ENCODE measurements at places on chromosomes 3 and 15.

DNA sequence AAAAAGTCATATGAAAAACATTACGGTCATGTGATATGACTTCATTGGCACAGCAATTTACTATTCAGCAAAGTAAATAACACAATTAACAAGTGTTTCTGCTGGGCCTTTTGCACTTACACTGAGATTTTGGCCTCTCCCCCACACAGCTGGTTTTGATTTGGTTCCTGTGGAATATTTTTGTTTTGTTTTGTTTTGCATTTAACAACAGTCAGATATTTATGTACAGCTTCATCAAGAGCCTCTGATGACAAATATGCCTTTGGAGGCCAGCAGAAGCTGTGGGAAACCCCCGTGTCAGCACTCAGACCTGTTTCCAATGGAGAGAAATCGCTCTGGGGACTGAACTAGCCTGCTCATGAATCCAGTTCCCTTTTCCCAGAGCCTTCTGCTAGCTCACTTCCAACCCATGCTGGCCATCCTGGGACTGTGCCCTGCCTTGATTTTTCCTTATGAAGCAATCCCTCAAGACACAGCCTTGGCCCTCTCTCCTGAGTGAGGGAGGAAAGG, 161.9 kb downstream of the ATG7 start:
- DNase-seq, result peak; percentile 66

DNA sequence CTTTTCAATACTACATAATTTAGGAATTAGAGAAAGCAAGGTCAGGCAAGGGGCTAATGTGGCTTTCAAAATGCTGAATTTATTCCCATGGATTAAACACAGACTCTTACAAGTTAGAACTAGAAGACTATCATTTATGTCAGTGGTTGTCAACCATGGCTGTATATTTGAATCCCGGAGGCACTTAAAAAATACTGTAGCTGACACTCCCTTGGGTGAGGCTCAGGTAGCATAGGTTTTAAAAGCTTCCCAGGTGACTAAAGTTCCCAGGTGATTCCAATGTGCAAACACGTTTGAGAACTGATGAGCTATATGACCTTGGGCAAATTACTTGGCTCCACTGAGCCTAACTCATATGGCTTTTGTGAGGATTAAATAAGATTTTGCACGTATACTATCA, 29.6 kb downstream of the AAGAB start:
- DNase-seq, result no peak

DNA sequence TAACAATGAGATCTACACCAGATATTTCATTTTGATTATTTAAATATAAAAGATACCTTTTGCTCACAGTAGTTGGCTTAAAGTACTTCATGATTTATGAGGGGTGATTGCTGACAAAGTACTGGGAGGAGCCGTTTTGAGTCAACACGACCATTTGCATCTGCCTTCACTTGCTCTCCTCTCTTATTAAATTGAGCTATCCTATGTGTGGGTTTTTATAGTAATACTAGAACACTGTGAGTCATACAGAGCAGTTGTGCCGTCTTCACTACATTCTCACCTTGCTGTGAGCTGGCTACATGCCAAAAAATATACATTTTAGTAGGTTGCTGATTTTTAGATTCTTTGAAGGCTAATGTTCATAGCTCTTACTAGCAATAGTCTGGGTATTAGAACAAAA, 161.2 kb downstream of the ALCAM start:
- no peak for DNase-seq

DNA sequence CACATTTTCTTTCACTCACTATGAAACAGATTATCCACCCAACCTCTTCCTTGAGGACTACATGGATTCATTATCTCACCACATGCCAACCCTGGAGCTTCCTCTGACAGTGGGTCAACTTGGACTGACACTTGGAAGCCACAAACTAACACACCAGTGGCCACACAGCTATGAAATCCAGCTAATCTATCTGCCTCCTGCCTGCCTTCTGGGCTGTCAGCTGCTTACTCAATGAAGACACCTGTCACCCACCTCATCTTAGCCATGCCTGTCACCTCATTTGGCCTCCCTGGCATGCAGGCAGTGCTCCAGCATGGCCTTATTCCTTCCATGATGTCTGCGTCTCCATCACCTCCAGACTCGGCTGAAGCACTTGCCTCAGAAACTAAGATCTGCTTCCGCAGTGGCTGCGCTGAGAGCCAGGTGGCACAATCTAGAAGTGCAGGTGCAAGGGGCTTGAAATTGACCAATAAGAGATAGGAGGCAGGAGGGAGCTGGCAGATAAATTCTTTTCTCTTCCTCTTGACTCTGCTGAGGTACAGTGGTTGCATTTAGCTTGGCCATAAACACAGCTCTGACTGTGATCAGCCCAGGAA, 105.2 kb upstream of the RNF7 start:
- no peak for DNase-seq

GRCh38 chr15:39579487-39580116, 1.3 kb upstream of the THBS1 start:
- DNase-seq, result peak; percentile 90

GRCh38 chr15:29676961-29677402, 145.3 kb downstream of the TJP1 start:
- peak; percentile 58 for DNase-seq

- DNase-seq, result no peak
Observed at GRCh38 chr3:30139283-30139682, 467.1 kb upstream of the TGFBR2 start.

DNA sequence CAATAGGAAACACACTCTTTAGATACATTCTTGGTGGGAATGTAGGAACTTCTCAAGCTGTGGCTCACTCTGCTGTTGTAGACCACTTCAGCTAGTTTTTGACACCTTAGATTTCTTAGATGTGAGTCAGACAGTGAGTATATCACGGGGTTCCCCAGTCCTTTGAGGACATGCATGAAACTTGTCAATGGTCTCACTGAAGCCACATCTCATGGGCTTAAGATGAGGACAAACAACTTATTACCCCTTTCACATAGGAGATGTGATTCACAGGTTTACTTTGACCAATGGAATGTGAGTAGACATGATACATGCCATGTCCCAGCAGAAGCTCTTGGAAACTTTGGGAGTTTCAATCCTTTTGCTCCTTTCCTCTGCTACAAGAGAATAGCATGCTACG, 325.5 kb downstream of the CHST2 start:
- peak; percentile 23 for DNase-seq

GRCh38 chr15:90571063-90571541, 41.4 kb downstream of the CRTC3 start:
- peak; percentile 29 for DNase-seq

GRCh38 chr3:192481638-192482037, 245.7 kb downstream of the FGF12 start:
- DNase-seq, result no peak

DNA sequence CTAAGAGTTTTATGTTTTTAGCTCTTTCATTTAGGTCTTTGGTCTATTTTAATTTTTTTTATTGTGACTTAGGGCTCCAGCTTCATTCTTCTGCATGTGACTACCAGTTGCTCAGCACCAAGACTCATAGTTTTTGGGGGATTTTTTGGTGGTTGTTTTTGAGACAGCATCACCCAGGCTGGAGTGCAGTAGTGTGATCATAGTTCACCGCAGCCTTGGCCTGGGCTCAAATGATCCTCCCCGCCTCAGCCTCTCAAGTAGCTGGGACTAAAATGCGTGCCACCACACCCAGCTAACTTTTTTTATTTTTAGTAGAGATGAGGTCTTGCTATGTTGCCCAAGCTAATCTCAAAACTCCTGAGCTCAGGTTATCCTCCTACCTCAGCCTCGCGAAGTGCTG, 19.4 kb downstream of the CDV3 start:
- DNase-seq, result no peak

GRCh38 chr3:118447339-118447738, 587.3 kb downstream of the IGSF11 start:
- DNase-seq, result no peak

DNA sequence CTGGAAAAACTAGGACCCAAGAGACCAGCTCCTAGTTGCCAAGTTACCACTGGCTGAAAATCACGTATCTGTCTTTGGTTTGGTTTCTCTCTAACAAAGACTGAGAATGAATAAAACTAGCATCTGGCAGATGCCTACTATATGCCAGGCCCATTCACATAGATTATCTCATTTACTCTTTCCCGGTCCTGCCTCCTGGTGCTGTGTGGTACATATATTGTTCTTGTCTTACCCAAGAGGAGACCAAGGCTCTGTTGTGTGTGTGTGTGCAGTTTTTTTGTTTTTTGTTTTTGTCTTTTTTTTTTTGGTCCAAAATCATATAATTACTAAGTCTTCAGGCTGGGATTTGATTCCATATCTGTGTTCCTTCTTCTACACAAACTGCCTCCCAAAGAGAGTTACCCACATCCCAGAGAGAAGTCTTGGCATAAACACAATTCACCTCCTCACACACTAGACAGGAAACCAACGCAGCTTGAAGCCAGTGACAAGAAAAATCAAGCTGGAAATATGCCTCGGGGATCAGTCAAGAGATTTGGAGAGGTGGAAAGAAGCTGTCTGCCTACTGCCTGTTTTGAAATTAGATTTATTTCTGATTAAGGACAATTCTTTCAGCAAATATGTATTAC, 891 bp downstream of the AHSG start:
- DNase-seq, result no peak

- DNase-seq, result no peak
Observed at GRCh38 chr15:27679731-27680471, 419.2 kb downstream of the OCA2 start.

Data from brain microvascular endothelial cell (primary cell).